ENCODE measurements at places on chromosomes 5 and 9. TPM values are rescaled to one million over a fixed set of nuclear protein-coding genes. Genes with fewer than 3 reads are reported as not detected.

PCDHGA7 gene
- 1.2 TPM for total RNA-seq

CDH9 gene
- not detected for total RNA-seq

DNA sequence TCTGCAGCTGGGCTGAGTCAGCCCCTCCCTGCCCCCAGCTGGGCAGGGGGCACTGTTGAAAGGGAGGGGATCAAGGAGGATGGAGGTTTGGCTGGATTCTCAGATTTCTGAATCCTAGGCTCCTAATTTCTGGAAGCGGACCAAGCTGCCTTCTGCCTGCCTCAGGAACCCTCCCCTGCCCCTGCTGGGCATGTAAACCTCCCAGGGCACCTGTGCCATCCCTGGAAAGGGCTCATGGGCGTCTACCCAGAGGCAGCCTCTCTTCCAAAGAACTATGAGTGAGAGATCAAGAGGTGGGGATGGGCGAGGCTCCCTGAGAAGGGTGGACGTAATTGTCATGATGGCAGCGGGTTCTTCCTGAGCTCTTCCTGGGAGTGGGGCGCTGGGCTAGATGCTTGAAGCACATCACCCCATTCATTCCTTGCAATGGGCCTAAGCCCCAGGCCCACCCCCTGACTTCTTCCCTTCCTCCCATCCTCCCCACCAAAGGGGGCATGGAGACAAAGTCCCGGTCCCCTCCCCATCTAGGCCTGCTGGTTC is 21.6 kb downstream of the CSF1R start:
- no peaks in the 10 kb centered on the region for H3K4me1 ChIP-seq
- no peak overlapping the region for H3K27ac ChIP-seq

DNA sequence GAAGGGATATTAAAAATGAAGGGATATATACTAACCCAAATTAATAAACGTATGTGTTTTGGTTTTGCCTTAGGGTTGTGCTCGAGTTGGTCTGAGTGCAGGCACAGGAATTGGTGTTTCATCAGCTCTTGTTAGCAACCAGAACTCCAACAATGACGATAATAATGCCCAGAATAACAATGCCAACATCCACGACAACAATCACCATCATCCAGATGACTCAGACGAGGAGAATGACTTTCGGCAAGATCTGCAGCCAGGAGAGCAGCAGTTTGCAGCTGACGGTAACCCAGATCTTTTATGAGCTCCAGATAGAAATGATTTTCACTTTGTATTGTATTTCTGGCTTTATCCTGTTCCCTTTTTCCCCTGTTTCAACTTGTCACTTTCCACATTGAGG is 33.2 kb downstream of the FBXO38 start:
- DNase-seq: no peak
- H3K4me3 ChIP-seq: no peak overlapping the region
- peaks cover 51% of the 10 kb centered on the region for H3K36me3 ChIP-seq

DNA sequence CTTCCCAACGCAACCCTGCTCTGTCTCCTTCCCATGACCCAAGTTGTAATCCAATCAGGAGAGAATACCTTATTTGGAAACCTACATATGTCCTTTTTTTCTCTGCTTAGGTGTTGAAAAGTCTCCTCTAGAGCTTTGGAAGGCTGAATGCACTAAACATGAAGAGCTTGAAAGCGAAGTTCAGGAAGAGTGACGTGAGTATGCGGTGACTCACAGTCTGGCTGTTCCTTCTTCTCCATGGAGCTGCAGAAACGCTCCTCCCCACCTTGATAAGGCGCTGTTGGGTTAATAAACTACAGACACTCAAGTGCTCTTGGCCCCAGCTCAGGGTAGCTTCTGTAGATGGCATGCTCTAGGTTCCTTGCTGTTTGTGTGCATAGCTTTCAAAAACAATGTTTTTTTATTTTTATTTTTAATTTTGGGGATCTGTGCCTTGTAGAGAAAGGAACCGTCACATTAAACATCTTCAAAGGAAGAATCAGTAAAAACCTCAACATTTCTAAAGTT is 30.7 kb downstream of the RAI14 start:
- no peak overlapping the region for H3K4me3 ChIP-seq
- H3K4me1 ChIP-seq: peaks cover 33% of the 10 kb centered on the region
- H3K27ac ChIP-seq: peak overlapping the region; percentile 92
- DNase-seq: peak; percentile 90
- H3K36me3 ChIP-seq: no peaks in the 10 kb centered on the region
- no peaks in the 10 kb centered on the region for H3K27me3 ChIP-seq

Measured in cardiac muscle cell (in vitro differentiated cells and primary cell).